ENCODE measurements at places on chromosomes 13 and 19.

DNA sequence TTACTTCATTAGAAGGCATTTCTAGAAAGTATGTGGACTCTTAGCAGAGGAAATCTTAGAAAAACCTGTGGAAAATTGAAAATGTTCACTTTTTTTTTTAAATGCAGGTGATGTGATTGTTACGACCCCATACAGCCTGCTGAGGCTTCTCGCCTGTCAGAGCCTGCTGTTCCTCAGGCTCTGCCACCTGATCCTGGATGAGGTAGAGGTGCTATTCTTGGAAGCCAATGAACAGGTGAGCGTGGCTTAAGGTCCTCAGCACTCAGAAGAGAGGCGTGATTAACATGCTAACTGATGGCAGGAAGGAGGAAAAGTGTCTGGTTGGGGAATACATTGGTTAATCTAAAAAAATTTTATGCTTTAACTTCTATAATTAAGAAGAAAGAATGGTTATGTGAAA, 71.4 kb downstream of the SLC7A9 start:
- DNase-seq = no peak
- H3K27me3 ChIP-seq = no peaks in the 10 kb centered on the region
- H3K27ac ChIP-seq = no peak overlapping the region

DNA sequence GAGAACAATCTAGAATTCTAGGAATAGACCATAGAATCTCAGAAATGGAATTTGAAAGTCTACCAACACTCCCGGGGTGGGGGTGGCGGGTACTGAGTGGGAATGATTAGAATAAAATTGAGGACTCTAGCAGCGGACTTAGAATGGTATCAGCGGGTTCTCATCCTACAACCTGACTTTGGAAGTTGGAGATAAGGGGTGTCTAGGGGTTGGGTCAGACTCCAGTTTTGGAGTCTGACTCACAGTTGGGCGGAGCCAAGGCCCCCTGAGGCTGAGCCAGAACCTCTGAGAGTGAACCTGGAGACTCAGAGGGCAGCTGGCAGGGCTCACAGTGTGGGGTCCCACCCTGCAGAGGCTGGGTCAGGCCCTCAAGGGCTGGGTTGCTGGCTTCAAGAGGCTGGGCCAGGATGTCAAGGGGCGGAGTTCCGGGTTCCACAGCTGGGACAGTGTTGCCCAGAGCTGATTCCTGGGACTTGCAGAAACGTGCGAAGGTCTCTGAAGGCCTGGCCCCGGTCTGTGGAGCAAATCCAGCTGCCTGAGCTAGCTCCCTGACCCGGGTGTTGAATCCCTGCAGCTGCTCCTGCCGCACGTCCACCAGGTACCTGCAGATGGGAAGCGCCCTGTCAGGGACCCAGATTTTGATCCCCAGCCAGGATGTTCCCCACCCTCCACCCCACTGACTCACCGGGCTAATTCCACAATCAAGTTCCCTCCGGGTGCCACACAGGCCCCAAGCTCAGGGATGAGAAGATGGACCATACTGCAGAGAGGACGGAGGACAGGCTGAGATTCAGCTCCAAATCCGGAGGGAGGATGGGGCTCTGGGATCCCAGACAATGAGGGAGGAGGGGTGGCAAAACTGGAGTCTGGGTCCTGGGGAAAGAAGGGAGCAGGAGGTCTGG, 1.6 kb upstream of the TNNI3 start:
- peaks cover 26% of the 10 kb centered on the region for H3K4me1 ChIP-seq
- no peak for DNase-seq
- no peaks in the 10 kb centered on the region for H3K27me3 ChIP-seq
- H3K4me3 ChIP-seq = no peak overlapping the region
- no peaks in the 10 kb centered on the region for H3K36me3 ChIP-seq

- H3K36me3 ChIP-seq = no peaks in the 10 kb centered on the region
- H3K27ac ChIP-seq = no peak overlapping the region
- H3K4me3 ChIP-seq = no peak overlapping the region
- peaks cover 37% of the 10 kb centered on the region for H3K4me1 ChIP-seq
- no peaks in the 10 kb centered on the region for H3K27me3 ChIP-seq
Measured at GRCh38 chr13:114096031-114096485, 36.4 kb downstream of the RASA3 start.

DNA sequence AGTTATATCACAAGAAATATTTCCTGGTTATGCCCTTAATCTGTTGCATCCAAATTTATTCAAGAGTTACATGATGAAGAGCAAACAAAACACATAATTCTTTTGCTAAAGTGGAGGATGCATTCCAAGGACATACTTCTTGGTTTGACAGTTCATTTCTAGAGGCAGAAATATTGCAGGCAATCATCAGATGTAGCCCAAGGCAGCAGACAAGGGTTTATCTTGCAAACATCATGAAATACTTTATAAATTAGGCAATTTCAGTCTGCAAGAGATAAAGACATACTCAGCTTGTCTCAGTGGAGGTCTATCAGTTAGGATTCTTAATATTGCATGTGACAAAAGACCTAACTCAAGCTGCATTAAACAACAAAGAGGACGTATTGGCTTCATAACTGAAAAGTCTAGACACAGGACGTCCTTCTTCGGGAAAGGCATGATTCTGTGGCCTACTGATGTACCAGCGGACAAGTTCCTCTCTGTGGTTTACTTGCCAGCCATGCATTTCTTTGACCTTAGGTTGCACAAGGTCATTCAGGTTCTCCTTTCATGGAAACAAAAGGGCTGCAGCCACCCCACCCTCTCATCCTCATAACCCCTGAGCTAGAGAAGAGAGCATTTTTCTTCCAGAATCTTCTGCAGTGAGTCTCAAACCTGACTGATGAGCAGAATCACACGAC, 204.1 kb downstream of the KATNAL1 start:
- H3K27ac ChIP-seq = no peak overlapping the region
- peaks cover 3% of the 10 kb centered on the region for H3K4me1 ChIP-seq
- no peak for DNase-seq
- H3K36me3 ChIP-seq = no peaks in the 10 kb centered on the region
- no peaks in the 10 kb centered on the region for H3K27me3 ChIP-seq

GRCh38 chr19:6209680-6210079, 70.1 kb downstream of the MLLT1 start:
- no peak overlapping the region for H3K27ac ChIP-seq
- no peaks in the 10 kb centered on the region for H3K36me3 ChIP-seq
- no peaks in the 10 kb centered on the region for H3K27me3 ChIP-seq
- no peak for DNase-seq
- H3K4me3 ChIP-seq = no peak overlapping the region
- H3K4me1 ChIP-seq = no peaks in the 10 kb centered on the region

GRCh38 chr13:106088085-106088484, 447.4 kb downstream of the EFNB2 start:
- no peaks in the 10 kb centered on the region for H3K4me1 ChIP-seq
- no peak overlapping the region for H3K27ac ChIP-seq
- H3K27me3 ChIP-seq = no peaks in the 10 kb centered on the region

- no peak for DNase-seq
- H3K4me3 ChIP-seq = no peak overlapping the region
- H3K4me1 ChIP-seq = no peaks in the 10 kb centered on the region
- no peaks in the 10 kb centered on the region for H3K27me3 ChIP-seq
- H3K27ac ChIP-seq = no peak overlapping the region
- no peaks in the 10 kb centered on the region for H3K36me3 ChIP-seq
Measured at GRCh38 chr19:28841531-28841930, 371.4 kb downstream of the UQCRFS1 start.

DNA sequence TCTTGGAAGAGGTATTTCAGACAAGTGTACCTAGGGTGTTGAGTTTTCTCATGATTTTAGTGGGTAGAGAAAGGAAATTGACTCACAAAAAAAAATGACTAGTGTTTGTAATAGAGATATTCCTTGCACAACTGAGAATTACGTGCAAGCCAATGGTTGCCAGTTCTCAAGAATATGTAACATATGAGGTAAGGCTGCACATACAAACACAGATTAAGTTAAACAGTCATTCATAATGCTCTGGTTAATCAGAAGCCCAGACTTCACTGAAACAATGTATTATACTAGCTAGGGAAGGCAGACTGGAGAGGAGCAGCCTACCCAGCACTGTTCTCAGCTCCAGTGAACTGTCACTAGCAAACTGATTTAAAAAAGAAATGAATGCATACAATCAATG, 418.3 kb downstream of the DIAPH3 start:
- H3K4me3 ChIP-seq = no peak overlapping the region
- H3K27ac ChIP-seq = no peak overlapping the region
- H3K27me3 ChIP-seq = no peaks in the 10 kb centered on the region
- no peak for DNase-seq
- H3K4me1 ChIP-seq = no peaks in the 10 kb centered on the region

DNA sequence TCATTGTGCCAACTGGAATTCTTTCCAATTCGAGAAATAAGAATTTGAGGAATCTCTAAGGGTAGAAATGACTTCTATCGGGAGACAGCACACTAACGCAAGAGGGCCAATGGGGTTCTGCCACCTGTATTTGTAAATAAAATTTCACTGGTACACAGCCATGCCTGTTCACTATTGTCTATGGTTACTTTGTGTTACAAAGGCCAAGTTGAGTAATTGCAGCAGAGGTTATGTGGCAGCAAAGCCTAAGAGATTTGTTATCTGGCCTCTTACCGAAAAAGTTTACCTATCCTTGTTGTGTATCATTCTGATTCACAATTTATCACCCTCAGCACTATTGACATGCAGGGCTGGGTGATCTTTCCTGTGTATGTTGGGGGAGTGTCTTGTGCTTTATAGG, 278.0 kb downstream of the KLF5 start:
- H3K4me3 ChIP-seq = no peak overlapping the region
- H3K4me1 ChIP-seq = peaks cover 5% of the 10 kb centered on the region
- DNase-seq = no peak
- H3K27ac ChIP-seq = no peak overlapping the region
- no peaks in the 10 kb centered on the region for H3K36me3 ChIP-seq
- no peaks in the 10 kb centered on the region for H3K27me3 ChIP-seq

- H3K27ac ChIP-seq = peak within 1 kb of the TSS; percentile 93
- H3K36me3 ChIP-seq = no peaks in the 10 kb centered on the region
- peaks cover 33% of the 10 kb centered on the region for H3K4me1 ChIP-seq
- peak within 1 kb of the TSS; percentile 67 for H3K4me3 ChIP-seq
- no peak for DNase-seq
Measured at GRCh38 chr19:14072535-14073260, at the start of gene MISP3. Gene MISP3, plus strand, starts transcription at chr19:14072786. Its CDS starts 524 bp downstream, at chr19:14073310.

- H3K4me1 ChIP-seq = peaks cover 42% of the 10 kb centered on the region
- no peaks in the 10 kb centered on the region for H3K27me3 ChIP-seq
- peak overlapping the region; percentile 61 for H3K4me3 ChIP-seq
- no peaks in the 10 kb centered on the region for H3K36me3 ChIP-seq
Measured at GRCh38 chr19:35755550-35756376, 1.1 kb downstream of the HSPB6 start.

DNA sequence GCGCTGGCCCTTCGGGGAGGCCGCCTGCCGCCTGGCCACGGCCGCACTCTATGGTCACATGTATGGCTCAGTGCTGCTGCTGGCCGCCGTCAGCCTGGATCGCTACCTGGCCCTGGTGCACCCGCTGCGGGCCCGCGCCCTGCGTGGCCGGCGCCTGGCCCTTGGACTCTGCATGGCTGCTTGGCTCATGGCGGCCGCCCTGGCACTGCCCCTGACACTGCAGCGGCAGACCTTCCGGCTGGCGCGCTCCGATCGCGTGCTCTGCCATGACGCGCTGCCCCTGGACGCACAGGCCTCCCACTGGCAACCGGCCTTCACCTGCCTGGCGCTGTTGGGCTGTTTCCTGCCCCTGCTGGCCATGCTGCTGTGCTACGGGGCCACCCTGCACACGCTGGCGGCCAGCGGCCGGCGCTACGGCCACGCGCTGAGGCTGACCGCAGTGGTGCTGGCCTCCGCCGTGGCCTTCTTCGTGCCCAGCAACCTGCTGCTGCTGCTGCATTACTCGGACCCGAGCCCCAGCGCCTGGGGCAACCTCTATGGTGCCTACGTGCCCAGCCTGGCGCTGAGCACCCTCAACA, 1.2 kb downstream of the F2RL3 start:
- no peaks in the 10 kb centered on the region for H3K27me3 ChIP-seq
- no peak overlapping the region for H3K27ac ChIP-seq
- peaks cover 21% of the 10 kb centered on the region for H3K4me1 ChIP-seq
- no peaks in the 10 kb centered on the region for H3K36me3 ChIP-seq
- DNase-seq = no peak

- no peak overlapping the region for H3K27ac ChIP-seq
- no peaks in the 10 kb centered on the region for H3K27me3 ChIP-seq
- H3K36me3 ChIP-seq = no peaks in the 10 kb centered on the region
- no peak overlapping the region for H3K4me3 ChIP-seq
- no peaks in the 10 kb centered on the region for H3K4me1 ChIP-seq
Measured at GRCh38 chr13:76717092-76717491, 169.1 kb downstream of the KCTD12 start.

GRCh38 chr13:92137520-92137919, 739.1 kb downstream of the GPC5 start:
- DNase-seq = no peak
- H3K27ac ChIP-seq = no peak overlapping the region
- no peak overlapping the region for H3K4me3 ChIP-seq
- H3K27me3 ChIP-seq = no peaks in the 10 kb centered on the region
- H3K4me1 ChIP-seq = no peaks in the 10 kb centered on the region

- H3K4me3 ChIP-seq = no peak overlapping the region
- no peaks in the 10 kb centered on the region for H3K36me3 ChIP-seq
- H3K4me1 ChIP-seq = no peaks in the 10 kb centered on the region
- no peaks in the 10 kb centered on the region for H3K27me3 ChIP-seq
Measured at GRCh38 chr19:27676877-27677276, 1536.1 kb downstream of the UQCRFS1 start.

- no peaks in the 10 kb centered on the region for H3K27me3 ChIP-seq
- no peak overlapping the region for H3K4me3 ChIP-seq
- DNase-seq = no peak
- H3K4me1 ChIP-seq = no peaks in the 10 kb centered on the region
Measured at GRCh38 chr19:30390356-30390988, 18.3 kb downstream of the ZNF536 start.

GRCh38 chr19:1131718-1132551, 28.1 kb downstream of the GPX4 start:
- H3K27me3 ChIP-seq = no peaks in the 10 kb centered on the region
- peak overlapping the region; percentile 87 for H3K27ac ChIP-seq
- H3K4me1 ChIP-seq = peaks cover 92% of the 10 kb centered on the region
- H3K4me3 ChIP-seq = peak overlapping the region; percentile 67
- DNase-seq = no peak

GRCh38 chr13:113124211-113124970, 1.8 kb downstream of the F10 start:
- H3K27me3 ChIP-seq = no peaks in the 10 kb centered on the region
- DNase-seq = peak; percentile 75
- no peak overlapping the region for H3K4me3 ChIP-seq
- no peaks in the 10 kb centered on the region for H3K36me3 ChIP-seq
- H3K4me1 ChIP-seq = peaks cover 18% of the 10 kb centered on the region
- no peak overlapping the region for H3K27ac ChIP-seq

DNA sequence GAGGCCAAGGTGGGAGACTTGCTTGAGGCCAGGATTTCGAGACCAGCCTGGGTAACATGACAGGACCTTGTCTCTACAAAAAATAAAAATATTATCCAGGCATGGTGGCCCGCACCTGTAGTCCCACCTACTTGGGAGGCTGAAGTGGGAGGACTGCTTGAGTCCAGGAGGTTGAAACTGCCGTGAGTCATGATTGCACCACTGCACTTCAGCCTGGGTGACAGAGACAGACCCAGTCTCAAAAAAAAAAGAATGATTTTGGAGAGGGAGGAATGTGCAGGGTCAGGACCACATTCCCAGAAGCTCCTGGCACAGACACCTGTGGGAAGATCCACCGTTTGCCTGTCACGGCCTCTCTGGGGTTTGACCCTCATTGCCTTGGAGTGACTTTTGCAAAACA, 9.3 kb upstream of the BAX start:
- no peak overlapping the region for H3K4me3 ChIP-seq
- no peak for DNase-seq
- no peaks in the 10 kb centered on the region for H3K27me3 ChIP-seq
- H3K36me3 ChIP-seq = no peaks in the 10 kb centered on the region
